ENCODE measurements at places on chromosomes 6 and 20.
A peak's percentile ranks its signal among the peaks of the same experiment; 100 is the strongest.

GRCh38 chr6:33014841-33015634, 5.6 kb upstream of the HLA-DOA start:
- DNase-seq, result peak; percentile 75

DNA sequence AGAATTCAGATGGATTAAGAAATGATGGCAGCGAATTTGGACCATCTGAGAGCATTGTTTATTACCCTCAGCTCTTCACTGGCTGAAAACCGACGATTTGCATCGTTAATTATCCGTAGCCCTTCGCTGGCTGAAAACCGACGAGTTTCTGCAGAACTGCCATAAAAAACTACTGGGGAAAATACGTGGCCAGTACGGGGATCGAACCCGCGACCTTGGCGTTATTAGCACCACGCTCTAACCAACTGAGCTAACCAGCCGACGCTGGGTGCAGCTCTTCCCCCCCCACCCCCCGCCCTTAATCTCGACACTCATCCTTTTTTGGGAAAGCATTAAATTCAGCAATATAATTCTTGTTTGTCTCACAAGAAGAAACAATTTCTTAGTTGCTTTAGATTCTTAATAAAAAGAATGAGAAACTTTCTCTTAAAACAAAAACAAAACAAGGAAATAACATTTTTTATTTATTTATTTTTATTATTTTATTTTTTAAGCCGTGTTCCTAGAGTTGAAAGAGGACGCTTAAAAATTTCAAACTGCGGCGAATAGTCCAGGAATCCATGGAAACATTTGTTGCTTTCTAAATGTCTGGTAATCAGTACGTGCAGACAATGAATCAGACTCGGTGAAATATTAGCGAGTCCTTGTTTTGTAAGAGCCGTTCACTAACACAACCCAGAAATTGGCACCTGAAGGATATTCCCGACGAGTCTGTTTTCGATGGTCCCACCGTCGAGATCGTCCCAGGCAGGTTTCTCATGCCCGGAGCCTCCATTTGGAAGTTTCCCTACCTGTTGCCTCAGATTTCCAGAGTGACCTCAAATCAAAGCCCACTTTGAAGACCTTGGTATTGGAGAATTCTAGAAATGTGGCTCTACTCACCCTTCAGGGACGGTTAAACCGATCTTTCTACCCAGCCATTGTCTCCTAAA, 27.8 kb downstream of the PRSS16 start:
- DNase-seq, result no peak

DNA sequence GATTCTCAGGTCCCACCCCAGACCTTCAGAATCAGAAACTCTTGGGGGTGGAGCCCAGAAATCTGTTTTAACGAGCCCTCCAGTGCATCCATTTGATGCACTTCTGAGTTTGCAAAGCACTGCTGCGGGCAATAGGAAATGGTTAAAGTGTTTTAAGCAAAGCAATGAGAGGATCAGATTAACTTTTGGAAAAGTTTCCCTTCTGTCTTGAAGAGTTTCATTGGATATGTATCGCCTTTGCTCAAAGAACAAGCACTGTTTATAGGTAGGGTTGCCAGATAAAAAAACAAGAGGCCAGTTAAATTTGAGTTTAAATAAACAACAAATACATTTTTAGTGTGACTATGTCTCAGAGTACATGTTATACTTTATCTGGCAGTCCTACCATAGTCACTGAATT, 226.0 kb downstream of the BMP7 start:
- no peak for DNase-seq

DNA sequence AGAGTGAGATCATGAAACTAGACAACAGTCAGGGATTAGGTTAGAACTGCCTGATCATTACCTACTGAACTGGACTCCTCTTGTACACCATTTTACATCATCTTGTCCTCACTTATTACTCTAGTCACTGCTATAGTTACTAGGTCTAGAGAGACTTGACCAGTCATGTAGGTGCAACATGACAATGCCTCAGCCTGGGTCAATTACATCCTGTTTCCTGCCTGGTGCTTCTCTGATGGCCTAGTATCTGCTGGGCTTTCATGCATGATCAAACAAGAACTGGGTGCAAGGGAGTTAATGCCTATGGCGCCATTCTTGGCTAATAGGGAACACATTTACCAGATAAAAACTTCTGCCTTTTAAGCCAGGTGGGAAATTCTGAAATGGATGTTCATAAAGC, 39.2 kb upstream of the MMS22L start:
- DNase-seq, result no peak

DNA sequence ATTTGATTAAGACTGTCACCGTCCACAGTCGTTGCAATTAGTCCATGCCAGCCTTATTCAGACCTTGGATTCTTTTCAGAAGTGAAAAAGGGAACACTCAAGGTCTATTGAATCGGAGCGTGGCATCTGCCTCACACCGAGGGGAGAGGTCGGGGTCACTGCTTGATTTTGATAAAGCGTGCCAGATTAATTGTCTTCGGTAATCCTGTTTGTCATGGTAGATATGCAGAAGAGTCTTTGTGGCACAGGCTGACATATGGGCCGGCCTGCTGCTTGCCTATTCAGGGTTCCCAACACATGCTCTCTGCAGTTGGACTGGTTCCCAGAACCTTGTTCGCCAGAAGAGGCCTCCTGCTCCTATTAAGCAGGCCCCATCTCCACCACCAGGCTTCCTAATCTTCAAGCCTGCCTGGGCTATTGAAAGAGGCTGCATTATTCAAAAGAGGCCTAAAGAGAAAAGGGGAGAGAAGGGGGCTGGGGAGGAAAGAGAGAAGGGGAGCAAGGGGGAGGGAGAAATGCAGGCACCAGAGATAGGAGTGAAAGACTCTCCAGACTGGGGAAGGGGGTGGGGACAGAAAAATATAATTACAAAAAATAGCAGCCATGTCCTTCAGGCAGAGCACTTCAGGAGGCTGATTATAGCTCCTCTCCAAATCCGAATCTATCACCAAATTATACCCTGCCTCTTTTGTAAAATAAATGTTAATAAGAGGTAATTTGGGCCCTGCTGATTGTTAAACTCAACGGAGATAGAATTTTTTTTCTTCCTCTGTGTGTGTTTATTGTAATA, 611.3 kb downstream of the HDGFL1 start:
- no peak for DNase-seq
